ENCODE measurements at places on chromosomes 2 and 18. TPM values are rescaled to one million over a fixed set of nuclear protein-coding genes. Genes with fewer than 3 reads are reported as not detected.

Gene CROCC2
- not detected for total RNA-seq

DNA sequence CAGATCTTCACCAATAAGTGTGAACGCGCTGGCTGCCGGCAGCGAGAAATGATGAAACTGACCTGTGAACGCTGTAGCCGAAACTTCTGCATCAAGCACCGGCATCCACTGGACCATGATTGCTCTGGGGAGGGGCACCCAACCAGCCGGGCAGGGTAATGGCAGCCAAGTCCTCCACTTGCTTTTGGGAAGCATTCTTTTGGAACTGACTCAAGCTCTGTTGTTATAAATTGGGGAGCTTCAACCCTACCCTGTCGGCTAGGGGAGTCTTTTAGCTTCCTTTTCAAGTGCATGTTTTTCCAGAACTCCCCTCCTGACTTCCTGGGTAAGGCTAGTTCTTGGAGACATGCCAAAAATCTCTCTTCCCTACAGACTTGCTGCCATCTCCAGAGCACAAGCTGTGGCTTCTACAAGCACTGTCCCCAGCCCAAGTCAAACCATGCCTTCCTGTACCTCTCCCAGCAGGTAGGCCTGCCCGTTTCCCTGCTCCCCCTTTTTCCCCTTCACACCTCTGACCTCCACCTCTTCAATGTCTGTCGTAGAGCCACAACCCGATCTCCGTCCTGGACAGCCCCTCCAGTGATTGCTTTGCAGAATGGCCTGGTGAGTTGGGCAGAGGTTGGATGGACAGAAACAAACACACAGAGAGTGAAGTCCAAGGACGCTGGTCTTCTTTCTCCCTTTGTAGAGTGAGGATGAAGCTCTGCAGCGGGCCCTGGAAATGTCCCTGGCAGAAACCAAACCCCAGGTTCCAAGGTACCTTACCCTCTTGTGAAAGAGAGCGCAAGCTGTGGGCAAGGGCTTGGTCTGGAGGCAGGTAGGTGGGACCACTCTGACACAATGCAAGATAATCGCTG is 1.5 kb downstream of the ZFAND2B start:
- peak; percentile 38 for DNase-seq

DNA sequence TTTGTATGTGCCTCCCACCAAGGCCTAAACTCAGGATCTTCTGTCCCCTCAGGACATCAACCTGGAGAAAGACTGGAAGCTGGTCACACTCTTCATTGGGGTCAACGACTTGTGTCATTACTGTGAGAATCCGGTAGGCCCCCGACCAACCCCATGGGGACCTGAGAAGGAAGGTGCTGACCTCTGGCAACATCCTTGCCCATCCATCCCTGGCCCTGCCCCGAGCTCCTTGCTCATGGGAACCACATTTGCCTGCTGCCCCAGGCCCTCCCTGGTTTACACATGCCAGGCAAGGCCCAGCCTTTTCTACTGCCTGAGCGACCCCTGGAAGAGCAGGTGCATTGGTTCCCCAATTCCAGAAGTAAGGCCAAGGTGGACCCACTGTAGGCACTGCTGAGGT is 125.3 kb upstream of the PPP1CB start:
- no peak for DNase-seq

DNA sequence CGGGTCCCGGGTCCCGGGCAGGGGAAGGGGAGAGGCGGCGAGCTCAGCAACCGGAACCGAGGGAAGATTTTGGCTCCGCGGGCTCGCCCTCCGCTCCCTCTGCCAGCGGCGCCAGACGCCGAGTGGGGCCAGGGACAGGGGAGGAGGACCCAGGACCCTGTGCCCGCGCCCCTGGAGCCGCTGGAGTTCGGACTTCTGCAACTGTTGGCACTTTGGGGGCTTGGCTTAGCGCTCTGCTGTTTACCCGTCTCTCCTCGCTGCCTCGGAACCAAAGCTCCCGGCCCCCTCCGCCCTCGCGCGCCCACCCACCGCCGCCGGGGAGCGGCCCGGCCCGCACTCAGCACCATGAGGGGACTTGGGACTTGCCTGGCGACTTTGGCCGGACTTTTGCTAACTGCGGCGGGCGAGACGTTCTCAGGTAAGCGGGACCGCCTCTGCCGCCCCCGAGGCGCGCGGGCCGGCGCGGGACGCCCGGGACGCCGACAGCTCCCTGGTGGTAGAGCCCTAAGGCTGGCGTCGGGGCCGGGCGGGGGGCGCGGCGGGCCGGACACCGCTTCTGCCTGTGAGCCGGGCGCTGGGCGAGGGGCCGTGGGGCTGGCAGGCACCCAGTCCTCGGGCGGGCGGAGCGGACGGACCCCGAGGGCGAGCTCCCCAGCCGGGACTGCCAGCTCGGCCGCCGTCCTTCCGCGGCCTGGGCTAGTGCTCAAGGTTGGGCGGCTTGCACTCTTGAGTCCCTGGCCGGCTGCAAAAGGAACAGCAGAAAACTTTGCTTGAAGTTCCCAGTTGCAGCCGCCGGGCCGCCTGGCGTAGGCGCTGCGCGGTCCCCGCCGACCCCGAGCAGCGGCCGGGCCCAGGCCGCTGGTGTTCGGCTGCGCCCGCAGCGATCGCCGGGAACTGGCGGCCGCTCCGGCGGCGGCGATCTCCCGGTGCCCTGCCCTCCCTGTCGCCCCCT is 634 bp downstream of the PTPRM start:
- DNase-seq, result peak; percentile 51

GRCh38 chr2:15943378-15944280 is 3.3 kb downstream of the MYCN start:
- DNase-seq, result no peak

All from PC-3 (cell line).